ENCODE measurements at places on chromosomes 1 and 21.

GRCh38 chr1:241767737-241768136, 80.3 kb upstream of the EXO1 start:
- no peak overlapping the region for H3K27ac ChIP-seq
- no peak for DNase-seq
- no peak overlapping the region for H3K4me3 ChIP-seq
- peaks cover 8% of the 10 kb centered on the region for H3K4me1 ChIP-seq

DNA sequence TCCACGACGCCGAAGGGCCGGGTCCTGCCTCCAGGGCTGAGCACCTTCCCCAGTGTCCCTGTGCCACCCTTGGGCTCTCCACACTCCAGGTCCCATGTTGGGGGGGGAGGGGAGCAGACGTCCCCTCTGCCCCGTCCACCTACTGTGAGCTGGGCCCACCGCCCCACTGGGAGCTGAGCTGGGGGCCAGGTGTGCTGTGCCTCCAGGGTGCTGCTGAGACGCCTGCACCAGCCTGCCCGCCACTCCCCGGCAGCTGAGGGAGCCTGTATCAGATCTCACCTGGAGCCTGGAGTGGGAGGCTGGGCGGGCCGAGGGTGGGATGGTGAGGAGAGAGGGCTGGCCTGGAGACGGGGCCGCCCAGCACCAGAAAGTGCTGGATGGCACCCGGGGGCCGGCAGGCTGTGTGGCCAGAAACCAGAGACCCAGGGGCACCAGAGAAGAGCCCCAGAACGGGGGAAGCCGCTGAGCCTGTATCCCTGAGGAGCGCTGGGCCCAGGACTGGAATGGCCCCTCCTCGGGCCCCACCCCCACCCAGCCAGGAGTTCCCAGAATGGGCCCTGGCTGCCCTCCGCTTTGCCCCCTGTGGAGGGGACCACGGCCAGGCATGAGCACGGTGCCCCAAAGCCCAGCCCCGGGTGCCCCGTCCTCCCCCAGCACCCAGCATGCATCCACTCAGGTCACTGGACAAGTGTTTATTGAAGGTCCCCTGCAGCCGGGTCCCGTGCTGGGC, 3.4 kb downstream of the TNFRSF18 start:
- no peak overlapping the region for H3K4me3 ChIP-seq
- no peaks in the 10 kb centered on the region for H3K36me3 ChIP-seq
- H3K27me3 ChIP-seq = peaks cover 36% of the 10 kb centered on the region
- H3K4me1 ChIP-seq = peaks cover 3% of the 10 kb centered on the region

- H3K27ac ChIP-seq = no peak overlapping the region
- no peaks in the 10 kb centered on the region for H3K36me3 ChIP-seq
- no peak for DNase-seq
- H3K4me1 ChIP-seq = peaks cover 12% of the 10 kb centered on the region
- no peak overlapping the region for H3K4me3 ChIP-seq
Observed at GRCh38 chr1:247431643-247432042, 15.7 kb downstream of the NLRP3 start.

GRCh38 chr1:185062710-185063370, 17.5 kb downstream of the RNF2 start:
- no peaks in the 10 kb centered on the region for H3K27me3 ChIP-seq
- H3K4me3 ChIP-seq = no peak overlapping the region
- no peak overlapping the region for H3K27ac ChIP-seq
- peaks cover 85% of the 10 kb centered on the region for H3K36me3 ChIP-seq

DNA sequence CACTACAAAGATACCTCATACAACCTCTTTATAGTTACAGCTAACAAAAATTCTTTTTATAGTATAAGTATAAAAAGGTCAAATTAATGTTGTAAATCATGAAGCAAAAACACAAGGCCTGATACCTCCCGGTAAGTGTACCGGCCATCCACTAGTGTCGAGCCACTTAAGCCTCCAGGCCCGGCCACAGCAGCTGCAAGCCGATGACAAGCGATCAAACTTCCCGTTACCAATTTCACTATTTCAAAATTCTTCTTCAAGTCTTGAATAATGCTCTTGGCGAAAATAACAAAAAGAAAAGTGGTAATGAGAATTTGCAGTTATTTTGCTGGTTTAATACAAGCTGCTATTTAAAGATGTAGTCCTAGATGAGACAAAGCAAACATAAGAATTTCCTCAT, 67.6 kb downstream of the USP24 start:
- H3K27me3 ChIP-seq = no peaks in the 10 kb centered on the region
- H3K27ac ChIP-seq = no peak overlapping the region
- H3K4me3 ChIP-seq = no peak overlapping the region
- no peaks in the 10 kb centered on the region for H3K4me1 ChIP-seq

DNA sequence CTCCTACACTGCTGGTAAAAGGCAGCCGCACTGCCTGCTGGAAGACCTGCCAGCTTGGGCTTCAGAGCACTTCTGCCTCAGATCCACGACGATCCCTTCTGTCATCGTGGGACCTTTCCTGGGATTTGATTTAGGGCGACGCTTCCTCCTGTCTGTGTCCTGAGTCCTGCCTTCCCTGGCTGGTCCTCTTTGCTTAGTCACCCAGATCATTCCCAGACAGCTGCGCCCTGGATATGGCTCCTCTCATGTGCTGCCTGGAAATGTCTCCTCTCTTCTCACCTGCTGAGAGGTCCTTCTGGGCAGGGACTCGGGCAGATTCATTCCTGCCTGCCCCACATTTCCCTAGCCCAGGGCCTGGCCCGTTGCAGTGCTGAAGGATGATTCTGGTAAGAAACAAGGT, 72.4 kb upstream of the POU3F1 start:
- no peak for DNase-seq
- peaks cover 13% of the 10 kb centered on the region for H3K4me1 ChIP-seq
- peaks cover 12% of the 10 kb centered on the region for H3K27me3 ChIP-seq

- H3K27me3 ChIP-seq = no peaks in the 10 kb centered on the region
- H3K4me3 ChIP-seq = no peak overlapping the region
- no peak overlapping the region for H3K27ac ChIP-seq
- DNase-seq = no peak
- no peaks in the 10 kb centered on the region for H3K4me1 ChIP-seq
- H3K36me3 ChIP-seq = peaks cover 54% of the 10 kb centered on the region
Observed at GRCh38 chr1:54846716-54847284, 40.2 kb downstream of the DHCR24 start.

- H3K36me3 ChIP-seq = peaks cover 78% of the 10 kb centered on the region
- no peak for DNase-seq
- no peaks in the 10 kb centered on the region for H3K27me3 ChIP-seq
- peaks cover 7% of the 10 kb centered on the region for H3K4me1 ChIP-seq
Observed at GRCh38 chr21:15023776-15024175, 41.0 kb downstream of the NRIP1 start.

GRCh38 chr1:200877839-200878551, 5.2 kb downstream of the GPR25 start:
- no peak for DNase-seq
- no peak overlapping the region for H3K4me3 ChIP-seq
- H3K27me3 ChIP-seq = peaks cover 12% of the 10 kb centered on the region
- H3K36me3 ChIP-seq = no peaks in the 10 kb centered on the region
- H3K4me1 ChIP-seq = peaks cover 17% of the 10 kb centered on the region

DNA sequence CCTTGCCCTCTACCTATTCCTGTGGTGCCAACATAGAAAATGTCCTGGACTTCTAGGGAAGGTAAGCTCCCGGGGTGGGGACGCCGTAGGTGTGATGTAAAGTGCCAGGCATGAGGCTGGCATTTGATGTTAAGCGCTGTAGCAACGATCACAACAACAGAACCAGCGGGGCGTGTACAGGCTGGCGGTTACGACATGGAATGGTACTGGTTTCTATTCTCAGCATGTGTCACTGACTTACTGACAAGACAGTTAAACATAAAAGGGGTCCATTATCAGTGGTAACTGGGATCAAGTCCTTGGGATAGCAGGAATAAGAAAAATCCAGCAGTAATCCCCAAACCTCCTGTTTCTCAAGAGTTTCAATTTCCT, 58.9 kb downstream of the TGFBR3 start:
- no peaks in the 10 kb centered on the region for H3K27me3 ChIP-seq
- no peak for DNase-seq
- peaks cover 23% of the 10 kb centered on the region for H3K4me1 ChIP-seq

Data from nephron progenitor cell (in vitro differentiated cells).